ENCODE measurements at places on chromosomes 5 and 9.

DNA sequence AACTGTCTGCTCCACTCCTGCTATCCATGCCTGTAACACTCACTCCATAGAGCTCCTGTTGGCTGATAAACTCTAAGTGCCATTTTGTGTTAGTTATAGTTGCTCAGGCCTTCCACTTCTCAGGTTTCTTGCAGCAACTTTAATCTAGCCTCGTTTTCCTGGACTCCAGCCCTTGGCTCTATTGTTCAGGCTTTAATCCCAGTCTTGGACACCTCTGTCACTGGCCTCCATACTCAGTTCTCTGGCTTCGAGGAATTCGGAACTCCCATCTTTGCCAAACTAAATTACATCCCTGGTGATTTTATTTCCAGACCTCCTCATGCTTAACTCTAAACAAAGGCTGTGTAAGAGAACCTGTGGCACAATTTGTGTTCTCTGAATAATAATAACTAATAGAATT lies 39.8 kb downstream of the EMB start:
- no peak for DNase-seq

DNA sequence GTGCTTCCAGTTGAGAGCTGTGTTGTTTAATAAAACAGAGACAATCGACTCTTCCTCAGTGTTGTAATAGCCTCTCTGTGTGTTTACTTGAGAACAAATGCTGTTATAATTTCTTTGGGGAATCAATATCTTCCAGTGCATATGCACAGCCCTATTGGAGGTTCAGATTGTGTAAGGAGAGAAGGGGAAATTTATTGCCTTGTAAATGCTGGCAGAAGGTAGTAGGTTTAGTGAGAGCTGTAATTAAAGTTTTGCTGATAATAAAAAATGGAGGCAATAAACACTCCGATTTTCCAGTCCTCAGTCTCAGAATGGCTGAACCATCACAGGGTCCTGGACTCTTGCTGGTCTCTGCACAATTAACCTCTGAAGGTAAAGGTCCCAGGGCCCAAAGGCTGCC lies 128.3 kb downstream of the C5orf15 start:
- no peak for DNase-seq

DNA sequence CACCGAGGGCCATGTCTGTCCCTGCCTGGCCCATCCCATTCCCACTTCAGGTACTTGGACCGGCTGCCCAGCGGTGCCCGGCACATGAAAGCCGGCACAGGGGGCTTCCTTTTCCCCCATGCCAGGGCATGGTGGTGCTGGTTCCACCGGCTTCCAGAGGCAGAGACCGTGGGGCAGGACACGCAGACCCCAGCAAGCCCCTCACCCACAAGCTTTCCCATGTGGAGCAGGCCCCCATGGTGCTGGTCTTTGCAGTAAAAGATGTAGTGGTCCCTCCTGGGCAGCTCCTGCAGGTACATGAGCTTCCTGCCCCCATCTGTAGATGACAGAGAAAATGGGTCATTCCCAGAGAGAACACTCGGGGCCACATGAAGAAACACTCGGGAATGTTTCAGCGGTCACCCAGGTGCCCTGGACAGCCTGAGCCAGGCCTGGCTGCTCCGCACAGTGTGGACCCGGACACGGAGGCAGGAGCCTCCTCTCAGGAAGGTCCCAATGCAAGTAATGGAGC lies 2.0 kb downstream of the OBP2B start:
- DNase-seq: no peak

- DNase-seq: no peak
Observed at GRCh38 chr5:73938280-73938937, 312.4 kb downstream of the ARHGEF28 start.

GRCh38 chr9:70873506-70873905 lies 247.9 kb downstream of the TRPM3 start:
- no peak for DNase-seq

- DNase-seq: no peak
Observed at GRCh38 chr5:67897980-67898379, 317.6 kb upstream of the PIK3R1 start.

- no peak for DNase-seq
Observed at GRCh38 chr5:160326981-160327380, 14.6 kb upstream of the CCNJL start.

DNA sequence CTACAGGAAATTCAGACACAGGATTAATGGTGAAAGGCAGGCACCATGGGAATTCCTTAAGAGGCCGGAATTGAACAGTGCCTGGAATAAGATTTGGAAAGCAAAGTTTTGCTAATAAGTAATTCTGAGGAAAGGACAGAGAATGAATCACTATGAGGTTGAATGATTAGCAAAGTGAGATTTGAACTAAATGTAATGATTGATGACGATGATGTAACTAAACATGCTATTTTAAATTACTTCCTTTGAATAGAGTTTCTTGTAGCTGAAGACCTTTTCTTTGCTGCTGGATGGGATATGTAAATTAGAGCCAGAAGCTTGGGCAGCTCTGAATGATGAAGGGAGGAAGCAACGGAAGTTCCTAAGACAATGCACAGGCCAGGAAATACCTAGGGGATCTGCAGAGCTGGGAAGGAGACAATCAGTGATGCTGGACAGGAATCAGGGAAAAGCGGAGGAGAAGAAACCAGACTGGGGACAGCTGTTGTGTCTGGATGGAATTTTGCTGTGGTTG lies 482.0 kb downstream of the PSAT1 start:
- no peak for DNase-seq

- no peak for DNase-seq
Observed at GRCh38 chr9:137462396-137462985, 3.4 kb upstream of the NSMF start.

DNA sequence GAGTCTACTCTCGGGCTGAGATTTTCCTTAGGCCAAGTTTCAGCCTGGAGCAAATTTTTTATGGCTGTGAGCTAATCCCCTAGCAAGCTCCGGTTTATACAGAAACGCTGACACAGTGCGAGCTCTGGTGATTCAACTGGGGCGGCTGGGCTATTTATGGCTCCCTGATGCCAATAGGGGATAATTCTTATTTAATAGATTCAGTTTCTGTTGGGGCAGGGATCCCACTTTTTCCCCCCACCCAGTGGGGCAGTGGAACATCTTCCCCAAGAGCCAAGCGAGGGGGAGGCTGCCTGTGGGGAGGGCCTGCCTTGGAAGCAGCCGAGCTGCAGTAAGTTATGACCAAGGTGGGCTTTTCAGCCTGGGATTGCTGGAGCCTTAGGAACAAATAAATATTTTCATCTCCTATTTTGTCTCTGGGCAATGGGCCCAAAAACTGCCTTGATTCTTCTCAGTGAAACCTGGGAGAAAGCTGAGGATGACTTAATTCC lies 129.1 kb downstream of the MACROH2A1 start:
- no peak for DNase-seq

All from GM06990 (cell line).